ENCODE measurements at places on chromosomes 16 and 17.

- no peak for DNase-seq
Observed at GRCh38 chr17:63916566-63917185, 2.0 kb downstream of the GH1 start.

DNA sequence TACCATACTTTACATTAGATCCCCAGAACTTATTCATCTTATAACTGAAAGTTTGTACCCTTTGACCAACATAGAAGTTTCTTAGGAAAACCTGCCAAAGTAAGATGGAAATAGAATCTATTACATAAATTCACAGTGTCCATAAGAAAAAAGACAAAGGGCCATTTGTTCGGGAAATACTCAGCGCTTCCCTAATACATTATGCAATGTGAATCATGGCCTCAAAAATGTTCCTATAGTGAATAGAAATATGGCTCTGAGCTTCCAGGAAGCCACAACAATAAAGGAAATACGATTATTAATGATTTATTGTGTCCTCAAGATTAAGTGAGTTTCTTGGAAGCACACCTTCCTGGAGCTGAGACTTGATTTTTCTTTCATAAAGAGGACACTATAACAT is 51.5 kb downstream of the GPRC5B start:
- no peak for DNase-seq

GRCh38 chr17:73735245-73735644 is 91.0 kb upstream of the SDK2 start:
- DNase-seq: no peak

- DNase-seq: no peak
Observed at GRCh38 chr16:51138178-51138577, 12.9 kb downstream of the SALL1 start.

DNA sequence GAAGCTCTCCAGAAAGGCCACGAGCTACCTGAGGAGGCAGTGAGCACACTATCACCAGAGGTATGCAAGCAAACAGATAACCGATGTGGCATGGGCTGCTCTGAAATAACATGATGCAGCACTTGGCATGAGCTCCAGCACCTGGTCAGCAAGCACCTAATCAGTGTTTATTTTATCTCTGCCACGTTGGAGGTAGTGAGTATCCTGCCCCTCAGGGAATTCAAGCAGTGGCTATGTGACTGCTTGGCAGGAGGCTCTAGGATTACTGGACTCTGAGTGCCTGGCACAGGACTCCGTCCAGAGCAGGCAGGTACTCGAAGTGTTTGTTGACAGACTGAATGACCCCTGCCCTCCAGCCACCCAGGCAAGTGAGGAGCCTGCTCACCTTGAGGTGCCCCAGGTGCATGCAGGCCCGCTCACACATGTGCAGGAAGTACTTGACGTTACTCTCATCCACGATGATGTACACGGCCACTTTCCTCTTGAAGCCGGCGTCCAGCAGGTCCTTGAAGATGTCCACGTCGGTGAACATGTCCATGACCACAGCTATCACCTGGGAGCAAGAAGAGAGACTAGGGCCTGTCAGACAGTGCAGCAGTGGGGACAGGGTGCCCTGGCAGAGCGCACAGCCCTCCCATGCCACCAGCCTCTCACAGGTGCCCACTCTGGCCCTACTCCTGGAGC is 16.6 kb downstream of the FAM83G start:
- DNase-seq: no peak

GRCh38 chr16:3007957-3008689 is 4.6 kb upstream of the CLDN9 start:
- peak; percentile 84 for DNase-seq

DNA sequence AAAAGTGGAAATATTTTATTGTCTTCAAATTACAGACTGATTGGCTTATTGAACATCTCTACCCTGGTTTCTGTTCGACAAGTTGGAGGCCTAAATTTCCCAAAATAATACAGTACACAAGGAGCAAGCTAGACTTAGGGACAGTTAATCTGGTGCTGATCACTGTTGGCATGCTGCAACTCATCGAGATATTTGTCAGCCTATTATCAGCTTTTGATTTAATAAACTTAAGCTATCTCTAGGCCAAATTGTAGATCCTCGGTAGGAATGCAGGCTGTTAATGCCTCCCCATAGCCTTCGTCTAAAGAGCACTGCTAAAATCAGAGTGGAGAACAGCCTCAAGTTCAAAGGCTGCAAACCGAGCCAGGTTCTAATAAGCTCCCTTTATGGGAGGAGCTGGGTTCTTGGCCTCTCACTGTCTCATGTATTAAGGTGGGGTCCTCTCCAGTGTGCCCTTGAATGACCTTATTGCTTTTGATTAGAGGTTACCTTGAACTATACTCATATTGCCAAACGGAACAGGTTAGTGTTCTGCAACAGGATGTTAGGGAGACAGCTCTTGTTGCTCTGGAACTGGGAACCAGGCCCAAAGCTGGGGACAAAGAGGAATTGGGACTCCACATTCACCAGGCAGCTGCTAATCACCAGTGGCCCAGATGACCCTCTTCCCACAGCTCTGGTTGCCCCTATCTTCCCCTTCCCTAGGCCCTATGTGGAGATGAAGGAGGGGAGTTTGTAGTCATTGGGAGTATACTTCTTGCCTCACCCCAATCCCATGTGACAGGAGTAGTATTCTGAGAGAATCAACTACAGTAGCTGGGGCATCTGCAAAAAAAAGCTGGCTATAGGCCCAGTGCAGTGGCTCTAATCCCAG is 69.5 kb upstream of the NOL11 start:
- DNase-seq: peak; percentile 57

GRCh38 chr17:69567130-69567529 is 152.6 kb downstream of the MAP2K6 start:
- DNase-seq: no peak

DNA sequence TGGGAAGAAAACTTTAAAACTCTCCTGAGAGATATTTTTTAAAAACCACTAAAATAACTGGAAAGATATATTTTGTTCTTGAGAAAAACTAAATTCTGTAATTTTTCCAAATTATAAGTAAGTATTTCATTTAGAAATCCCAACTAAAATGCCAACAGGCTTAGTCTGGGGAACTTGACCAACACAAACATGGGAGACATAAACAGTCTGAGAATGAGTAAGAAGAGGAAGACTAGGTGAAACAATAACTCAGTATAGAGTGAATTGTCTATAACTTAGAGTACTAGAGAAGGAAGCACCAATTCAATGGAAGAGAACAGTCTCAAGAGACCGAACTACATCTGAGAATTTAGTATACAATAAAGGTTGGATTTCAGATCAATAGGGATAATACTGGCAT is 2.9 kb downstream of the CMTM1 start:
- DNase-seq: no peak

DNA sequence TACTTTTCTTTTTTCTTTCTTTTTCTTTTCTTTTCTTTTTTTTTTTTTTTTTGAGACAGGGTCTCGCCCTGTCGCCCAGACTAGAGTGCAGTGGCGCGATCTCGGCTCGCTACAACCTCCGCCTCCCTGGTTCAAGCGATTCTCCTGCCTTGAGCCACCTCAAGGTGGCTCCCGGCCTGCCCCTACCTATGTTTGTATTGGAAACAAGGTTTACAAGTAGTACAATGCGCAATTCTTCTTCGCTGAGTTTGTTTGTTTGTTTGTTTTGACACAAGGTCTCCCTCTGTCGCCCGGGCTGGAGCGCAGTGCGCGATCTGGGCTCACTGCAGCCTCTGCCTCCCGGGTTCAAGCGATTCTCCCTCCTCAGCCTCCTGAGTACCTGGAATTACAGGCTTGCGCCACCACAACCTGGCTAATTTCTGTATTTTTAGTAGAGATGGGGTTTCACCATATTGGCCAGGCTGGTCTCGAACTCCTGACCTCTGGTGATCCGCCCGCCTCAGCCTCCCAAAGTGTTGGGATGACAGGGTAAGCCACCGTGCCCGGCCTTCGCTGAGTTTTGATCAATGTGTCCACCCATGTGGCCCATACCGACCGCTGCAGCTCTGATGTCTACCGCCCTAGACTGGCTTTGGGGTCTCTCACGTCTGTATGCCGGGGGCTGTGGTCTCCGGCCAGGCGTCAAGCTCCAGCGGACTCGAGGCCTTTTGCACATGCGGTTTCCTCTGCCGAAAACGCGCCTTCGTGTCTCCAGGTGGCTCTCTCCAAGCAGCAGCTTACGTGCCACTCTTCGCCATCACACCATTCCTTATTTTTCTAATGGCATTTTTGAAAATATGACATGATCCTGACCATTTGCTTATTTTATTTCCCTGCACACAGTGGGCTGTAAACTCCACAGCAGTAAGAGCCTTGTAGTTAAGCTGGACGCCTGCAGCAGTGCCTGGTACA is 1.1 kb upstream of the YBX2 start:
- no peak for DNase-seq

- DNase-seq: peak; percentile 75
Observed at GRCh38 chr17:81270279-81270678, 24.8 kb downstream of the SLC38A10 start.
